ENCODE measurements at places on chromosomes 11 and 22. TPM values are rescaled to one million over a fixed set of nuclear protein-coding genes. Genes with fewer than 3 reads are reported as not detected.

Gene CABP4
- not detected for polyA plus RNA-seq

Gene PRSS23
- 58.0 TPM for polyA plus RNA-seq

Gene GRM5
- polyA plus RNA-seq, result 0.01 TPM

Gene DEPDC7
- polyA plus RNA-seq, result 13.5 TPM

Gene NTM
- polyA plus RNA-seq, result 28.3 TPM

Measured in AG04450 (cell line).